Panc1 (cell line): ENCODE measurements at places on chromosomes 3 and 15.

DNA sequence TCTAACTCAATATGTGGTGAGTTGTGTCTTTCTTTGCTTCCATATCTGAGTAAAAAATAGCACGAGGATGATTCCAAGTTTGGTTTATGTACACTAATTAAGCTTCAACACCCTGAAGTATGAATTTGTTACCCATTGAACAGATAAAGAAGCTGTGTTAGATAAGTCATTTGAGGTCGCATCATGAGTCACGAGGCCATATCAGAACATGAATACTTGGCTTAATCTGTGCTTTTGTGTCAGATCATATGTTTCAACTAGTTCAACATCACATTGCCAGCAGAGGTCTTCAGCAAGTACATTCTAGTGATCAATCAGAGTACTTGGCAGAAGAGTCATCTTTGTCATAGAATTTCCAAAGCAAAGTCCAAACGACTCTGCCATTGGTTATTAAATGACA, 26.3 kb upstream of the MITF start:
- DNase-seq = no peak

- no peak for DNase-seq
Measured at GRCh38 chr3:61052851-61053250, 198.4 kb downstream of the FHIT start.

DNA sequence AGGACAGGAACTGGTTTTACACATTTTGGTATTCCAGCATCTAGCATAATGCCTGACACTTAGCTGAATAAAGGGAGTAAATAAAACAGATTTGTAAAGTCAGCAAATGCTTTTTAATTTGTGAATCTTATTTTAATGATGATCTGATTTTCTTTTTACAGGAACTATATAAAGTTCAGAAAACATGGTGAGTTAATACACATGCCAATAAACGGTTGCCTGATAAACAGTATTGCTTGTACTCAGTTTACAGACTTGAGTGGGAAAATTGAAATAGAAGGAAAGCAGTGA, 1.4 kb downstream of the PSMA4 start:
- no peak for DNase-seq

- DNase-seq = no peak
Measured at GRCh38 chr3:81788044-81788443, 26.6 kb upstream of the GBE1 start.

DNA sequence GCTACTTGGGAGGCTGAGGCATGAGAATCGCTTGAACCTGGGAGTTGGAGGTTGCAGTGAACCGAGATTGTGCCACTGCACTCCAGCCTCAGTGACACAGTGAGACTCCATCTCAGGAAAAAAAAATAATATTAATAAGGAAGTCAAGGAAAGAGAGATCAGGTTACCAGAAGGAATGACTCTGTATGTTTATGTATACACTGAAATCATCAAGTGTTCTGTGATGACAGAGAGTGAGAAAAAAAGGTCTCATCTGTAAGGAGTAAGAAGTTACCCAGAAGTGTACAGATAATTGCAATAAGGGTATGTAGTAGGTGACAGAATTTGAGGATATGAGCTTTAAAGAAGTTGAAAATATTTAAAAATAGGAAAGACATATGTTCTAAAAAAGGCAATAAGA, 4.3 kb upstream of the CCDC50 start:
- no peak for DNase-seq

DNA sequence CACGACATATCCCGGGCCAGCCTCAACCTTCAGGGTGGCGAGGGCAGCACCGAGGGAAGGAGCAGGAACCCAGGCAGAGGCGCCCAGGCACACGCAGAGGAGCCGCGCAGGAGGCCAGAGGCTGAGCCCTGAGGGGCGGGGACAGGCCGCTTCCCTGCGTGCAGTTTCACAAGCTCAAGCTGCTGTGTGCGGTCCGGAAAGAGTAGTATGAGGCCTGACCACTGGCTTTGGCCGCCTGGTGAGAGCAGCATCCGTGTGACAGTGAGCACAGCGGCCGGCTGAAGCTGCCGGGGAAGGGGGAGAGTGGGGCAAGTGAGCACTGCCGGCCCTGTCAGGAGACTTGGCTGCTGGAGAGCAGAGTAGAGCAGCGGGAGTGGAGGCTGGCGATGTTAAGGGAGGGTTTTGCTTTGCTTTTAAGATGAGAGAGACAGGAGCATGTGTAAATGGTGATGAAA, 8.7 kb downstream of the ZDHHC19 start:
- DNase-seq = no peak

DNA sequence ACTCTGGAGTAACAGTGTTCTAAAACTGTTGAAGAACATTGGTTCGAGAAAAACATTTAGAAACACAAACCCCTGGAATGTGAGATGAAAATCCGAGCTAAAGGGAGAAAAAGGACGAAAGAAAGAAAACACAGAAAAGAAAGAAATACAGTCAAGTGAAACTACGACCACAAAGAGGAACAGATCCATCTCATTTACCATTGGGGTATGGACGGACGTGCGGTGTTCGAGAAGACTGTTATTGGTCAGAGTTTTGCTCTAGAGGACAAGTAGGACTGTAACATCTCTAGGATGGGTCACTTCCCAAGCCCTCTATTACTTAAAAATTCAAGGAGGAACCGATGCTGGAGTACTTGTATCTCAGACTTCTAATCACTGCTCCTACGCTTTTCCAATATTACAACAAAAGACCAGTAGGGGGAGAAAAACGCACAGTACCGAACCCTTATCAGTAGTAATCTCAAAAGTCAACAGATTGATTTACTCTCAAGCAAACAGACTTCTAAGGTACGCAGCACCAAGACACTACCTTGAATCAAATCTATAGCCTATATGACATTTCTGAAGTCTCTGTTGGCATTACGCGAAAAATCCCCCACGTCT, 1.1 kb upstream of the PIK3CA start:
- peak; percentile 80 for DNase-seq

DNA sequence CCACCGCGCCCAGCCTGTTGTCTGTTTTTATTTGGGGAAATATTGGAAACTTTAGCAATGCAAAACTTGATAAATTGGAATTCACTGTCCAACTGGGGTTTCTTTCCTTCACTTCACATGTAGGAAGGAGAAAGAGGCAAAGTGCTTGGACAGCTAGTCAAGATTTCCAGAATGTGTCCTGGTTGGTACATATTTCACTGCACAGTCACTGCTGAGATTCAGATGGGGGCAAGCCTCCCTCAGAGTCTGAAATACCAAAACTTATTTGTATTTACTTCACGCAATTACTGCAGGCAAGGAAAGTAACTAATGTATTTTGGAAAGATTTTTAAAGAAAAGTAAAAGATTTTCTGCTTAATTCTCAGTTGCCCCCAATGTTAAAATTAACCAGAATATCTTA, 21.0 kb downstream of the LRRC31 start:
- DNase-seq = no peak

DNA sequence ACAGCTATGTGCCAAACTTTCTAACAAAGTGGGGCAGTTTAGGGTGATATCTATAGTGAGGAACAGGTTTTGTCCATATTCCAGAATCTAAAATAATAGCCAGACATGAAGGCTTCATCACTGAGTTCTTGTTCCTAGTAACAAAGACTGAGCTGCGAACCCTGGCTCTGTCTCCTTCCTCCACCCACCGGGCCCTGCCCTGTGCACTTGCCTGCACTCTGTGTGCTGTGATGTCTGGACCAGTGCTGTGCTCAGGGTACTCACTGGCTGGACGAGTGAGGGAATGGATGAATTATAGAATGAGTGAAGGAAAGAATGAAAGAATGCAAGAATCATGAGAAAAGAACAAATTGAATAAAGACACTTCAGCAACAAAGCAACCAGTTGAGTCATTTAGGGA, 8.9 kb upstream of the NMNAT3 start:
- no peak for DNase-seq
